Transverse colon (tissue), 4 donors: ENCODE measurements at places on chromosomes 4 and X.

DNA sequence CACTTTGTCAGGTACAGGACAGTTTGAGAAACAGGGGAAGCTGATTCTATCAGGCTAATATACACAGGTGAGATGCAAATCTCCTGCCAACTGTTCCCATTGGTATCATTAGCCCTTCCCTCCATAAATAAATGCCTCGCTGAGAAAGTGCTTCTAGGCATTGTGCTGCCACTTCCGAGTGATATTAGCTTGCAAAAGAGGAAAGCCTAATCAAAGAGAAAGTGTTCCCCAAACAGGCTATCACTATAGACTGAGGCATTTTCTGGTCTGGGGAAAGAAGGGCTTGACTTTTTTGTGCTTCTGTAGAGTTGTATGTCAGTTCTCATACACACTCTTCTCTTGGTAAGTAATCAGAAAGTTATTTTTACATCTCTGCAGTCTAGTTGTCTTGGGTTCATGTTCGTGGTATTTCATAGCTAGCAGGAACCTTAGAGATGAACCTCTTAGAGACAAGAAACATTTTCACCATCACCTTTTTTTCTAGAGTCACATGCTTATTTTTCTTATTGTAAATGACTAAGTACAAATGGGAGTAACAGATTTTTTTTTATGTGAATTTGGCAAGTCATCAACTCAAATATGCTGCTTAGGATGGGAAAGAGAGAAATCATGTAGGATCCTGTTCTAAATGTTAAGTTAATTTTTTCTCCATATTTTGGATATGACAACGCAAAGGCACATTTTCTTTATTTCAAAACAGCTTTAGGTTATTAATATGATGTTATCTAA lies 1009.8 kb downstream of the ADGRL3 start:
- DNase-seq = no peak
- no peak overlapping the region for H3K27ac ChIP-seq
- H3K36me3 ChIP-seq = no peaks in the 10 kb centered on the region
- no peak overlapping the region for H3K4me3 ChIP-seq
- no peaks in the 10 kb centered on the region for H3K4me1 ChIP-seq

GRCh38 chrX:69066966-69067525 lies 98.2 kb downstream of the PJA1 start:
- H3K4me1 ChIP-seq = no peaks in the 10 kb centered on the region
- no peak overlapping the region for H3K27ac ChIP-seq
- H3K4me3 ChIP-seq = no peak overlapping the region
- DNase-seq = no peak
- no peaks in the 10 kb centered on the region for H3K27me3 ChIP-seq

DNA sequence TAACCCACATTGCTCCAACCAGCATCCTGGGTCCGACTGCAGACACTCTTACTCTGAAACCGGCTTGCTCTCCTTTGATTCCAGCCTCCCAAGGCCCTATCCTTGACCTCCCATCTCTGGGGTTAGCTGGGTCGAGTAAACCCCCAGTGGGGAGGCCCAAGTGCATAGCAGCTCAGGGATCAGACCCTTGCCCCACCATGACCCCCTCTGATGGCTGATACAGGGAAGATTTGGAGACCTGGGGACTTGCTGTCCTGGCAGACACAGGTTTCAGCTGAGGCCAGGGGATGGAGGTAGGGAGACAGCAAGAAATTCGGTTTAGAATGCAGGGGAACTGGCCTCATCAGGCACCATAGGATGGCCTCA lies 23.6 kb upstream of the CDKL5 start:
- H3K27me3 ChIP-seq = no peaks in the 10 kb centered on the region
- no peak overlapping the region for H3K4me3 ChIP-seq
- no peaks in the 10 kb centered on the region for H3K4me1 ChIP-seq
- no peak for DNase-seq
- no peak overlapping the region for H3K27ac ChIP-seq

- H3K4me3 ChIP-seq = no peak overlapping the region
- no peak overlapping the region for H3K27ac ChIP-seq
- no peaks in the 10 kb centered on the region for H3K4me1 ChIP-seq
- no peak for DNase-seq
- no peaks in the 10 kb centered on the region for H3K27me3 ChIP-seq
- H3K36me3 ChIP-seq = no peaks in the 10 kb centered on the region
Measured at GRCh38 chr4:105605493-105605892, 53.1 kb downstream of the ARHGEF38 start.

DNA sequence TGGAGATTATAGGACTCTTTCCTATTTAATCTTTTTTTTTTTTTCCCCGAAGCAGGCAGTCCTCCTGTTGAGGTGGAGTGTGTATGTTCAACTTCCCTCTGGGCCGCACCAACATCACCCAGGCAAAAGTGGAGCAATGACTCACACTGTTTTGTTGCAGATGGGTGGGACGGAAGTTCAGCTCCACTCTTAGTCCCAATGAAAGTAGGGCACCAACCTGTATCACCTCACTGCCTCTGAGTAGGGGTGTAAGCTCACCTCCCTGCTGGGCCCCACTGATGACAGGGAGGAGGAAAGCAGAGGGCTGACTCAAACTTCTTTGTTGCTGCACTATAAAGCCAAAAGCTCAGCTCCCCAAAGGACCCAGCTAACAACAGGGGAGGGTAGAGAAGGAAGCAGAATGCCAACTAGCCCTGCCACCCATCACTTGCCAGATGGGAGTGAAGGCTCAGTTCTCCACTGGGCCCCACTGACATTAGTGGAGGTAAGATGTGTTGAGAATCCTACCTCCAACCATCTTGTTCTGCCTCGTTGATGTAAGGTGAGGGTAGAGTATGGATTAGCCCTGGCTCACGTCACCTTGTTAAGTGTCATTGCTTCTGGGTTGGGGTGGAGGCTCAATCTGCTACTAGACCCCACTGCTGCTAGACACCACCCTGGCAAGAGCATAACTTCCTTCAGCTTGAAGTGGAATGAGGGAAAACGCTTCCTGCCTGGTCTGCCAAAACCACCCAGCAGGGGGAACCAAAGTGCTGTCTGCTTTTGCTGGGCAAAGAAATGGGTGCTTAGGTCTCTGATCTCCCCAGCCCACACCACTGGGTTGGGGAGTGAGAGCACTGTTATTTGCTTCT lies 14.1 kb downstream of the RPS6KA3 start:
- H3K27ac ChIP-seq = peak overlapping the region; percentile 62
- H3K36me3 ChIP-seq = no peaks in the 10 kb centered on the region
- peak; percentile 81 for DNase-seq
- peaks cover 6% of the 10 kb centered on the region for H3K4me1 ChIP-seq

- no peaks in the 10 kb centered on the region for H3K36me3 ChIP-seq
- H3K4me3 ChIP-seq = no peak overlapping the region
- H3K27ac ChIP-seq = no peak overlapping the region
- no peaks in the 10 kb centered on the region for H3K27me3 ChIP-seq
- H3K4me1 ChIP-seq = no peaks in the 10 kb centered on the region
Measured at GRCh38 chr4:14338585-14339265, 663.6 kb upstream of the CPEB2 start.

- no peak for DNase-seq
- H3K4me1 ChIP-seq = no peaks in the 10 kb centered on the region
- H3K36me3 ChIP-seq = no peaks in the 10 kb centered on the region
- H3K27ac ChIP-seq = no peak overlapping the region
- no peaks in the 10 kb centered on the region for H3K27me3 ChIP-seq
Measured at GRCh38 chr4:140271553-140271952, 101.9 kb upstream of the SCOC start.

DNA sequence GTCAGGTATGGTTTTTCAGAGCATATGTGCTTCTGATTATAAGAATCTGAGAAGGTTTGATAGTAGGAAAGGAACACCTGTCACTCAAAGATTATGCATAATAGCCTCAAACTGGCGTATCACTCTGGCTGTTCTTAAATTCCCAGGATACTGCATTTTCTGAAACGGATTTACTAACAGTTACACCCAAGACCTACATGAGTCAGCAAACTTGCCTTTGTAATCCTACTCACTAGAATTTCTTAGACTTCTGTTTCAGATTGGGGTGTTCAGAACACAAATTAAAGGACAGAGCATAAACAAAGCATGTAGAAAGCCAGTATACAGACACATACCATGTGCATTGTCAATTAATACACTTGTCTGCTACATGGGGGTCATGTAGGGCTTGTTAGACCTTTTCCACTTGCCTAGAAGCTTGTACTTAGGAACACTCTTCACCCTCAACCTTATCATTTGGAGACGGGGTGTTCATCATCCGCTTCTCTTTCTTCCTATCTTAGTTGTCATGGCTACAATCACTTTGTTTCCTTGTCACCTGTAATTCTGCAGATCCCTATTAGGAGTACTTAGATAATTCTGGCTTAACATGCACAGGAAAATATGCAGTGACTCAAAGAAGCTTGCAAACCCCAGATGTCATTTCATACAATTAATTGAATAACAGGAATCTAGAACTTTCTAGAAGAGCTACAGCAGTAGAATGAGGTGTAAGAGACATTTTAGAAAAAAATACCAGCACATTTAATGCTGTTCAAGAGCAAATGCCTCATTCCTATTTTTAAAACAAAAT lies 593.0 kb upstream of the TENM3 start:
- H3K27ac ChIP-seq = no peak overlapping the region
- no peak for DNase-seq
- H3K27me3 ChIP-seq = no peaks in the 10 kb centered on the region
- no peaks in the 10 kb centered on the region for H3K36me3 ChIP-seq
- no peaks in the 10 kb centered on the region for H3K4me1 ChIP-seq

GRCh38 chr4:156734965-156735895 lies 236.4 kb downstream of the PDGFC start:
- H3K4me3 ChIP-seq = no peak overlapping the region
- no peak overlapping the region for H3K27ac ChIP-seq
- no peaks in the 10 kb centered on the region for H3K4me1 ChIP-seq

GRCh38 chr4:80192937-80193336 lies 4.4 kb upstream of the PRDM8 start:
- no peaks in the 10 kb centered on the region for H3K4me1 ChIP-seq
- H3K4me3 ChIP-seq = no peak overlapping the region
- no peak for DNase-seq
- no peaks in the 10 kb centered on the region for H3K36me3 ChIP-seq
